NCI-H460 (cell line): ENCODE measurements at places on chromosomes 16 and 17.
A peak's percentile ranks its signal among the peaks of the same experiment; 100 is the strongest.

- DNase-seq, result no peak
Measured at GRCh38 chr17:70242781-70243437, 73.6 kb downstream of the KCNJ2 start.

- no peak for DNase-seq
Measured at GRCh38 chr17:45038728-45039634, 12.5 kb downstream of the DCAKD start.

- no peak for DNase-seq
Measured at GRCh38 chr16:1062895-1063294, 9.7 kb upstream of the SSTR5 start.

- DNase-seq, result peak; percentile 58
Measured at GRCh38 chr17:29778956-29779811, 150.8 kb downstream of the SSH2 start.

- no peak for DNase-seq
Measured at GRCh38 chr17:81434072-81434471, 38.8 kb downstream of the BAHCC1 start.

DNA sequence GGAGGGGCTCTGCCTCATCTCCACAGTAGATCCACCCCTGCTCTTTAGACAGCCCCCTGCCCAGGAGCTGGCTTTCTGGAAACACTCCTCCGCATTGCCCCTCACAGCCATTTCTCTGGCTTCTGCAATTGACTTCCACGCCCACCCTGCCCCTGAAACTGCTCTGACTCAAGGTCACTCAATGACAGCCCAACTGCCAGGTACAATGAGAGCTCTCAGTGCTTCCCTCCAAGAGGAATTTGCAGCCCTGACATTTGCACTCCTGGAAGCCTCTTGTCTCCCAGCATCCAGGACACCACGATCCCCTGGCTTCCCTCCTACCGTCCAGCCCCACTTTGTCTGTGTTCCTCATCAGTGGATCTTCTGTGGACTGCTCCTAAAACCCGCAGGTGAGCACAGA is 421.5 kb downstream of the SOX9 start:
- no peak for DNase-seq

DNA sequence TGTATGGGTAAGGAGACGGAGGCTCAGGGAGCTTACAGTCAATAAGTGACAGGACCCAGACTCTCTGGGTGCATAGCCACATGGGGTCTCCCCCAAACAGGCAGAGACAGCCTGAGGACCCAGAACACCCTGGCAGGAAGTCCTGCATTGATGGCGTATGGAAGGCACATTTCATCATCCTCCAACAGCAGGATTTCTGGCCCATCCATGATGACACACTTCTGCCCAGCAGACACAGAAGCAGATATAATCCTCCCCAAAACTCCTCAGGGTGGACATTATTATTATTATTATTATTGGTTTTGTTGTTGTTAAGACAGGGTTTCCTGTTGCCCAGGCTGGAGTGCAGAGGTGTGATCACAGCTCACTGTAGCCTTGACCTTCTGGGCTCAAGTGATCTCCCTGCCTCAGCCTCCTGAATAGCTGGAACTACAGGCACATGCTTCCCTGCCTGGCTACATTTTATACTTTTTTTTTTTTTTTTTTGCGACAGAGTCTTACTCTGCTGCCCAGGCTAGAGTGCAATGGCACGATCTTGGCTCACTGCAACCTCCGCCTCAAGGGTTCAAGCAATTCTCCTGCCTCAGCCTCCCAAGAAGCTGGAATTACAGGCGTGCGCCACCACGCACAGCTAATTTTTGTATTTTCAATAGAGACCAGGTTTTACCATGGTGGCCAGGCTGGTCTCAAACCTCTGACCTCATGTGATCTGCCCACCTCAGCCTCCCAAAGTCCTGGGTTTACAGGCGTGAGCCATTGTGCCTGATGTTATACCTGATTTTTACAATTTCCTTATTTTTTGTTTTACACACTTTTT is 6.8 kb upstream of the HROB start:
- DNase-seq, result no peak

GRCh38 chr16:60304720-60305119 is 1570.6 kb upstream of the GOT2 start:
- no peak for DNase-seq

DNA sequence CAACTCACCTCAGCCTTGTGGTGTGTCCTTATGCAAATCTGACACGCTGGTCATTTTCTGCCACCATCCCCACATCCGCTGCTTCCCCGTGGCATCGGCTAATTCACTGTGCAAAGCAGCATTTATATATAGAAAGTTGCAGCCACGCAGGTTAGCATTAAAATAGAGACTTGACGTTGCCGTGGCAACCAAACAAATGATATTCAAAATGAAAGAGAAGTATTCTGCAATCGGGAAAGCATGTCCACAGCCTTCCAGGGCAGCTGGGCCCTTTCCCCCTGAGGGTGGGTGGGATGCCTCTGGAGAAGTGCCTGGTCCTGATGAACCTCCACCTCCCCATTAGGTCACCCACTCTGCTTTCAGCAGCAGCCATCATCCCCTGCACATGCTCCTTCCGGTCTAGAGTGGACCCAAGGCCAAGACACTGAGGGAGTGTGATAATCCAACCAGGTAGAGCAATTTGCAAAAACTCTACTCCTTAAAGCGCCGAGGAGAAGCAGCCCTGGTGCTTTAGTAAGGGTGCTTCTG is 138.7 kb downstream of the GAS7 start:
- DNase-seq, result no peak

GRCh38 chr16:57070424-57070823 is 22.0 kb upstream of the CPNE2 start:
- no peak for DNase-seq
